Coronary artery (tissue), 2 donors: ENCODE measurements at places on chromosomes 4 and X.
A peak's percentile ranks its signal among the peaks of the same experiment; 100 is the strongest.

GRCh38 chr4:921830-922331 lies 10.2 kb downstream of the GAK start:
- DNase-seq = peak; percentile 14

GRCh38 chrX:2526390-2526789 lies 25.6 kb upstream of the DHRSX start:
- no peak for DNase-seq

DNA sequence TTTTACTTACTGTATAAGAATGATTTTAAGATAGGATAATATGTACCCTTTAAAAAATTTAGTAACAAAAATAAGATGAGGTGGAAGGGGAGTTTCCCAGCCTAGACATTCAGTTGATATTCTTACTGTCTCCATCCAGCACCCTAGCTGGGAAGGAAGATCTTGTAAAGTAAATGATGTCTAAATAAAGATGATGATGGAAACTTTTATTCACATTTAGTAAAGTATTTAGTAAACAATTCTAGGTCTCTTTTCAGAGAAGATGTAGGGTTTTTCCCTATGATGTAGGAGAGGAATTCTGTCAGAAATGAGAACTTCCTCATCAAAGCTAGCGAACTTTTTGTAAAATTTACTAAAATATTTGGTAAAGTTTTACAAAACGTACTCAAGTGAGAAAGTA lies 136.8 kb downstream of the RAPGEF2 start:
- DNase-seq = no peak

GRCh38 chr4:56752985-56753384 lies 68.5 kb downstream of the SPINK2 start:
- DNase-seq = no peak

DNA sequence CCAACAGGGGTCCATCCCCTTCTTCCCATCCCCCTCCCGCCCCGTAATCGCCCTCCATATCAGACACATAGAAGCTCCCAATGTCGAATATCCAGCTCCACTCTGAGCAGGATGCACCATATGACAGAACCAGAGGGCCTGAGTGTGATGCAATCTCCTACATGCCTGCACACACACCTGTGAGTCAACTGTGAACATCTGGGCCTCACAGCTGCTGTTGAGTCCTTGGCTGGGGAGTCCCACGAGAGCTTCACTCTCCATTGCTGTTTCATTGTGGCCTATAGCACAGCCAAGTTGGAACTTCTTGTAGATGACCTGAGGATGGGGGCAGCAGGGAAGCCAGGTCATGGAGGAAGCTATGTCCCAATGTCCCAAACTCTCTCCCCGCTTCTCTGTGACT lies 8.2 kb downstream of the SLC38A5 start:
- no peak for DNase-seq

- DNase-seq = no peak
These were observed 47.7 kb downstream of the DDX3X start for GRCh38 chrX:41381685-41382084.

DNA sequence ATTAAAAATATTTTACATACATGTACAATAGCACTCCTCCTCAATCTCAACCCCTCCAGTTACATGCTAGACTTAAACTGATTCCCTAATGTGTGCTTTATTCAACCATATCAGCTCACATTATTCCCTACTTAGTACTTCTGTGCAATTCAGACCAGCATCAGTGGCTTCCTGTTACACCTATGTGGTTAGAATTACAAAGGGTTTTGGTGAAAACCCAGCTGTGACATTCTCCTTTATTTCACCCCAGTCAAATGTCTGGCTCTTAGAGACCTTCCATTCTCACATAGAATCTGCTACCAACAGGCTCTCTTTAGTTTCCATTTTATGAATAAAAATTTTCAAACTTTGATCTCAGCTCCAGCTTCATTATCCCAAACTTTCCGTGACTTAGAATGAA lies 85.2 kb upstream of the SLC7A11 start:
- no peak for DNase-seq

DNA sequence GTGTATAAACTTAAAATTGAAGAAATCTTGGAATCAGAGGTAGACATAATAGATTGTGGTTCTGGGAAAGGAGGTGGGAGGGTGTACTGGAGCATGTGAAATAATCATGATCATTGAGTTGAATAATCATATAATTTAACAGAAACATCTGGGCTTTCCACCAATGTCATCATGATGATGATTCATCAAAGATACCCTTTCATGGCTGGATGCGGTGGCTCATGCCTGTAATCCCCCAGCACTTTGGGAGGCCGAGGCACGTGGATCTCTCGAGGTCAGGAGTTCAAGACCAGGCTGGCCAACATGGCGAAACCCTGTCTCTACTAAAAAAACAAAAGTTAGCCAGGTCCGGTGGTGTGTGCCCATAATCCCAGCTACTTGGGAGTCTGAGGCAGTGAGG lies 6.7 kb upstream of the RUFY3 start:
- no peak for DNase-seq

GRCh38 chr4:74671080-74671698 lies 123.1 kb downstream of the BTC start:
- no peak for DNase-seq

- no peak for DNase-seq
These were observed 2120.5 kb downstream of the PCDH7 start for GRCh38 chr4:32840461-32841189.

- DNase-seq = no peak
These were observed 392.8 kb upstream of the NR3C2 start for GRCh38 chr4:148834804-148835631.

- no peak for DNase-seq
These were observed 1.8 kb downstream of the ADAM29 start for GRCh38 chr4:174919886-174920423.

DNA sequence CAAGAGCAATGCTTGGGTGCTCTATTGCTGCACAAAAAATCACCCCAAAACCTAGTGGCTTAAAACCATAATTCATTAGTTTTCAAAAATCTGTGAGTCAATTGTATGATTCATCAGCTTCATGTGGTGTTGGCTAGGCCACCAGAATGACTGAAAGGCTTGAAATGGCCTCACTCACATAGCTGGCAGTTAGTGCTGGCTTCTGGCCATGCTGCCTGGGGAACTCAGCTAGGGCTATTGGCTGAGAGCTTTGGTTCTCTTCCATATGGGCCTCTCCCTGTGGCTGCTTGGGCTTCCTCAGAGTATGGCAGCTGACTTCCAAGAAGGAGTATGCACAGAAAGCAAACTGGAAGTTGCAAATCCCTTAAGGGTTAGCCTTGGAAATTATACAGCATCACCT lies 3.1 kb upstream of the MTMR1 start:
- DNase-seq = no peak

- no peak for DNase-seq
These were observed 99.1 kb downstream of the USP9X start for GRCh38 chrX:41184312-41184711.

- no peak for DNase-seq
These were observed 10.1 kb downstream of the DLG3 start for GRCh38 chrX:70454441-70455365.

GRCh38 chrX:118455013-118455412 lies 40.6 kb upstream of the DOCK11 start:
- no peak for DNase-seq

- DNase-seq = no peak
These were observed 154.5 kb downstream of the ATP10D start for GRCh38 chr4:47639531-47639930.

GRCh38 chr4:1363513-1363912 lies 16.5 kb downstream of the UVSSA start:
- DNase-seq = no peak

- no peak for DNase-seq
These were observed 577.7 kb upstream of the GALNTL6 start for GRCh38 chr4:171235521-171235920.

- DNase-seq = no peak
These were observed 35.3 kb upstream of the SPRY1 start for GRCh38 chr4:123361195-123361861.

DNA sequence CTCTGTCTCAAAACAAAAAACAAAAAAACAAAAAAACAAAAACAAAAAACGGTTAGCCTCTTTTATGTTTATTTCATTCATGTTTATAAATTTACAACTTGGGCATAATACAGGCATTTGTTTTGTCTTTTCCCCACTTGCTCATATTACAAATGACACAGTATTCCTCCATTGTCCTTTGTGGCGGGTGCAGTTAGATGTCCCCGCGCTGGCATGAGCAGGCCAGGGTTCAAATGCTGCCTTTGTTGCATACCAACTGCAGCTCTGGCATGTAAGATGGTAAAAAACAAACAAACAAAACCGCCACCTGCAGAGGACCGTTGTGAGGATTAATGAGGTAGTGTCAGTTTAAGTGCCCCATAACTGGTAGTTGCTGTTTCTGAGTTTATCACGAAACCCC lies 16.1 kb upstream of the HPF1 start:
- DNase-seq = no peak

DNA sequence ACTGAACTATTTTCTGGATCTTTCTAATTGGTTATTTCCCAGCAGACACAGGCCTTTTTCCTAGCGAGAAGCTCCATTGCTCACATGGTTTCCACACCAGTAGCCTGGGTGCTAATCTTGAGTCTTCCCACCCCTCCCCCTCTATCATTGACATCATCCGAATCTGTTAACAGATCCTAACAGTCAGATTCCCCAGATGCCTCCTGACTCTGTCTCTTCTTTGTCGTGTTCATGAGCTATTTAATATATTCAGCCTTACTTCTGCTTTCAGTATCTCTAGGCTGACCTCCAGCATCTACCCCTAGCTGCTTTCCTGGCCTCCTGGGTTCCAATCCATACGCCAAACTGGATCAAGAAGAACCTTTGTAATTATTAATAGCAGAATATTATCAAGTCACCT lies 85.0 kb downstream of the CLNK start:
- DNase-seq = no peak

DNA sequence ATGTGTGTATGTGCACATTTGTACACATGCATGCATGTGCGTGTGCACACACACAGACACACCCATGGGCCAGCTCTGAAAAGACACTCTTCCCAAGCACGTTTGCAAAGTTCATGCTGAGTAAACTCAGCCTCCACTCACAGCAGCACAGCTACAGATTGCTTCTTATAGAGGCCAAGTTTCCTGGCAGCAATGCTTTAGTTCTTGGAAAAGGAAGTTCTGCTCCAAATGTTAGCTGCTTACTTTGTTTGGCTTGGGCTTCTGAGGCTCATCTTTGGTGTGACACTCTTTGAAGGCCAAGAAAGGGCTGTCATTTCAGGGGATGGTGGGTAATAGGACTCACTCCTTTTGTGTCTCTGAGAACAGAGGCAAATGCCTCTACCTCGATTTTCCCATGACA lies 6.6 kb downstream of the PLP1 start:
- no peak for DNase-seq

DNA sequence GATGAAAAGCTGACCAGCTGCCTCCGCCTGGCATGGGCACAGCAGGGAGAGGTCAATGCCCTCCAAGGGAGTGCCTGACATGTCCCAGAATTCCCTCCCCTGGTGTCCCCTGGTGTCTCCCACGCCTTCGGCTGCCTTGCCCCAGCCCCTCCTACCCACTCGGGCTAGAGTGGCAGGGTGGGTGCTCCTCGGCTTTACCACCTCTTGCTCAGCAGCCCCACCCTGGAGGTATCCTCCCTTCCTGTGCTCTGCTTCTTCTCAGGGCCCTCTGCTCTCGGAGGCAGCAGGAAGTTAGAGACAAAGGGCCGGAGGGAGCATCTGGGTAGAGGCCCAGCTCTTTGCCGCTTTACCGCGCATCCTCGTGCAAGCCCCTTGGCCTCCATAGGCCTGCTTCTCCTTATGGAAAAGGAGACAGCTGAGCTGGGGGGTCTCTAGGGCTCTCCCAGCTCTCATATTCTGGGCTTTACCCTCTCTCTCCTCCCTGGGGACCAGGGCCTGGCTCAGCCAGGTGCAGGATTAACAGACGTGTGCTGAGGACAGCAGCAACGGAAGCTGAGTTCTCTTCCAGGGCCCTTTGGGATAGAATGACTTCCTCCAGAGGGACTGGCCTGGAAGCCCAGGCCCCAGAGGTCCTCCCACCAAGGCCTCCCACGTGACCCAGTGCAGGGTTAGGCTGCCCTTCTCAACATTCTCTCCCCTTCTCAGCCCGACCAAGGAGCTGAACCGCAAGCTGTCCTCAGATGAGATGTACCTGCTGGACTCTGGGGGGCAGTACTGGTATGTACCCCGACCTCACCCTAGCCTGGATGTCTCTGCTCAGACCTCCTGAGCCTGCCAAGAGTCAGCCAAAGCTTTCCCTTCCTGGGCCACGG lies 17.2 kb downstream of the XPNPEP2 start:
- DNase-seq = no peak

- no peak for DNase-seq
These were observed 488.3 kb downstream of the CFAP47 start for GRCh38 chrX:36407836-36408235.

GRCh38 chr4:7971881-7972500 lies 32.3 kb upstream of the AFAP1 start:
- DNase-seq = no peak

DNA sequence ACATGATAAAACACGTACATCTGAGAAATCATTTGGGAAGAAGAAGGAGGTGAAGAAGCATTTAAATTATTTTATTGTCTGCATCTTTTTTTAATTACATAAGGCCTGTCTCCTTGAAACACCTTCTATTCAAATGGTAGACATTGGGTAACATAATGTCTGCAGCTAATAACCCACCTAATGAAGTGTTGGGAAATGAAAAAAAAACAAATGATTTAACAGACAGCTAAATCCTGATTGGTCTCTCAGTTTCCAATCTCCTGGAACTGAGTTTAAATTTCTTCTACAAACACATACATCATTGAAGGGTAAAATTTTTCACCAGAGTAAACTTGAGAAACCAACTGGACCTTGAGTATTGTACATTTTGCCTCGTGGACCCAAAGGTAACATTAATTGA lies at the start of gene AMTN:
Gene AMTN (plus strand): TSS at position 301 of the 400 bp plus-strand sequence. CDS start 209 bp downstream, outside the sequence.
- DNase-seq = no peak

DNA sequence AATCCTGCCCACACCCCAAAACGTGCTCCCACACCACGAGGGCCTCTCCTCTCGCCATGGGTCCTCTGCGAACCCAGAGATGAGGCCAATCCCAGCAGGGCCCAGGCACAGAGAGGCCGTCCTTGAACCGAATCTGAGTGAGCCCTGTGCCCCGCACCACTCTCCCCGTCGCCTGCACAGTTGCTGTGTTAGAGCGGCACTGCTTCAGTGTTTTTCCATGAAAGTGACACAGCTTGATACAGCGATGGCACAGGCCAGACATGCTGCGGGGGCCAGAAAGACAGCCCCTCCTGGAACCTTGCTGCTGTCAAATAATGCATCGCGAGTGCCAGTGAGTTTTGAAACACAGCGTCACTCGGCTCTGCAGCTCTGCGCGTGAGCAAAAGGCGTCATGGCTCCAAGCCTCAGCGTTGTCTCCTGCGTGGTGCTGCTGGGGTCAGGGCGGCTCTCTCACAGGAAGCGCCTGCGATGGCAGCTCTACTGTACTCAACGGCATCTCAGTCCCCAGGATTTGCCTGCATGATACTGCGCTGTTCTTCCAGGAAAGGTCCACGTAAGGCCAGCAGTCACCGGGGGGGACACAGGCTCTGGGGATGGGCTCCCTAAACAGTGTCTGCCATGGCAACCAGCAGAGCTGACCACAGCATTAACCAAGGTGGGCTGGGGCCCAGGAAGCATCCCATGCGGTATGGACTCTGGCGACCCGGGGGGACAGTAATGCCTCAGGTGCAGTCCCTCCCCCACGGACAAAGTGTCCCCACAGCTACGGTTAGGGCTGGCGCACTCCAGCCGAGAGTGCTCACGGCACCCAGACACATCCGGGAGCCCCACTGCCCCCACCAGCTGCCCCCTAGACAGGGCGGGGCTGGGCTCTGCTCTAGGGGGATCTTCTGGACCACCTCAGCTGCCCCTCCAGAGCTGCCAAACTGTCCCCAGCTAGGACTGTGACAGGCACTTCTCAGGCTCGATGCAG lies 63.1 kb downstream of the ACOX3 start:
- DNase-seq = no peak
